OCI-LY7 (cell line): ENCODE measurements at places on chromosomes 13 and 19.
A peak's percentile ranks its signal among the peaks of the same experiment; 100 is the strongest.

DNA sequence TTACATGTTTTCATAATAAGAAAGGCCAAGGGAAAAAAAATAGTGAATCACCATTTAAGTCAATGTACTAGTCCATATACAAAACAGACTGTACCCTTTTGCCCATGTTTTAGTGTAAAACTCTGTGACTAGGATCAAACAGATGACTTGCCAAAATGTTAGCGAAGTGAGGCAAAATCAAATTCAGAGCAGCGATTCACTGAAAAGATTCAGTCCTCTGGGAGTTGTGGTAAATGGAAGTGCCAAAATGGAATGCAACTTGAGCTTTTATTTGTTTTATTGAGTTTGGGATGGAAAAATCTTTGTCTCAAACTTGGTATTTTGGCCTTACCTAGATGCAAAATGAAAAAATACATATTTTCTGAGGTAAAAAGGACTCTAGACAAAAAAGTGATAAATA lies 9.1 kb downstream of the CDADC1 start:
- DNase-seq, result no peak

GRCh38 chr19:426725-427445 lies 17.9 kb upstream of the C2CD4C start:
- DNase-seq, result no peak

DNA sequence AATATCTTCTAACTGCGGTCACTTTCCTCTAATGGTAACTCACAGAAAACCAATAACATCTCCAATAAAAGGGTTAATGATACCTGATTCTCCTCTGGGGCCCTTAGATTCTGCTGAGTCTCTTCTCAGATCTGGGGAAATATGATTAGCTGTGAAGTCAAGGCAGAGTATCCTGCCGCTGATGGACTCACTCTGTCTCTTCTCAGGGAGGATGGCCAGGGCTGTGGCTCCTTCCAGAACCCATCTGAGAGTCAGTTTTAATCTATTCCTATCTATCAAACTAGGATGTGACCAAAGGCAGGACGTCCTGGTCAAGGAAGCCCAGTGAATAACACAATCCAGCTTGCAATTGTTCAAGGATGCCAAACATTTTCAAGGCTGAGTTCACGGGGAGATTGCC lies 109.8 kb downstream of the SLC10A2 start:
- DNase-seq, result no peak

DNA sequence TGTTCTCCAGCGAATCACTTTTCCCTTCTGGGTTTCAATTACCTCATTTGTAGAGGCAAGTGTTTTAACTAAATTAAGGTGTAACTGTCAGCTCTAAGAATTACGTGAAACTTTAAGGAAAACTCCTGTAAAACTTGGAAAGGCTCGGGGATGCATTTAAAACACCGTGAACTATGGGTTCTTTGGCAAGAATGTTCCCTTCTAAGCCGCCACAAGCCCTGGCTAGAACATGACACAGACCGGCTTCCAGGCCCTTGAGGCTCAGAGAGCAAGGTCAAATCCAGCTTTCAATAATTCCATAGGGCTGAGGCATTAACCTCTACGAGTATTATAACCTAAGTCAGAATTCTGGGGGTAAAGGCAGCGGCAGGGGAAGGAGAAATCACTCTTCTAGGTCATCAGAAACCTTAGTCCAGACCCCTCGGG lies 685 bp downstream of the VWA8 start:
- DNase-seq, result peak; percentile 41

GRCh38 chr13:42049454-42049813 lies 986 bp downstream of the DGKH start:
- peak; percentile 27 for DNase-seq

DNA sequence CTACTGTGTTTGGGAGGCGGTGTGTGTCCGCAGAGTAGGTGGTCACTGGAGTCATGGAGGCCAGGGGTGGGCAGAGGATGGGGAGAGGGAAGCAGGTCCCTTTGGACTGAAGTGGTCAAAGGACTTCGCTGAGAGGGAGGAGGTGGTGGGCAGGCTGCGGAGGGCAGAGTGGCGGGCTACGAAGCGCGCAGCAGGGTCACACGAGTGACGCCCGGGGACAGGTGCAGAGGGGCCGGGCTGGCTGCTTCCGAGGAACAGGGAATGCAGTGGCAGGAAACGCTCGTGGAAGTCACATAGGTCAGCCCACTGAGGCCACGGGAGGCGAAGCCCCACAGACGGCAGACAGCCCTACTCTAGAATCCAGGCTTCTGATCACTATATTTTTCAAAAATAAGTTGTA lies 111.5 kb downstream of the URI1 start:
- no peak for DNase-seq

GRCh38 chr13:76499891-76500290 lies 386.3 kb downstream of the KCTD12 start:
- no peak for DNase-seq

- DNase-seq, result no peak
Measured at GRCh38 chr13:98743377-98743776, 9.1 kb downstream of the SLC15A1 start.

- DNase-seq, result no peak
Measured at GRCh38 chr19:18906605-18907519, 10.9 kb upstream of the CERS1 start.
